ENCODE measurements at places on chromosomes 5 and 9.
A peak's percentile ranks its signal among the peaks of the same experiment; 100 is the strongest.

DNA sequence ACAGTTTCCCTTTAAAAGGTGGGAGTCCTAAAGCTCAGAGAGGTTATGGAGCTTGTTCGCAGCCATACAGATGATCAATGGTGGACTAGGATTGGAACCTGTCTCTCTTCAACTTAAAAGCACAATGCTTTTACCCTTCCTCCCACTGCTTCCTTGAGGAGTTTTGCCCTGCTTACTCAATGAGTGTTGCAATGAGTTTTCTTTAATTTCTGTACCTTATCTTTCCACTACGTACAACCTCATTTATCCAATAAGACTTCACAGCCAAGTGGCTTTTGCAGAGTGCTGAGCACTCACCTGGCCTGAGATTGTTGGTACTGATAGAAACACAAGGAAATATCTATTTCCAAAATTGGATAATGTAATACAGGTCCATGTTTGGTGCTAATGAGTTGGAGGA, 64.7 kb upstream of the ANKRD55 start:
- no peak for DNase-seq

DNA sequence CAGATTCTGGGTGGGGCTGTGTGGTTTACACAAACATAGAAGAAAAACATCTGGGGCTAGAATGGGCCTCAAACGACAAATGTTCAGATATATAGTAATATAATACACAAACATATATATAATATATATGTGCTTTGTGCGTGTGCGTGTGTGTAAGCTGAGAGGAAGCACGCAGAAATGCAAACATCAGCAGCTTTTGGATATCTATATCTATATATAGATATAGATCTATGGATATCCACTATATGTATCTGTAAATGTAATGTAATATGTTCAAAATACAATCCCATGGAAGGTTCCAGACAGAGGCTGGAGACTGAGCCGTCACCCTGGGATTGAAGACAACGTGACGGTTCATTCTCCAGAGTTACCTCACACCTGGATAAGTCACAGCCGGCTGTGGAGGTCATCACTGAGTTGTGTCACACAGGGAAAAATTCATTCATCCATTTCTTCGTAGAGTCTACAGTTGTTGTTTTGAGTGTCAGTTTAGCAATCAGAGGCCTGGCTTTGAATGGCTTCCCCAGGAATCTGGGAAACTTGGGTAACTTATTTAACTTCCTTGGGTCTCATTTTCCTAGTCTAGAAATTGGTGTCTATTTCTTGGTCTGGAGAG, 123.0 kb upstream of the CPEB4 start:
- DNase-seq: no peak

DNA sequence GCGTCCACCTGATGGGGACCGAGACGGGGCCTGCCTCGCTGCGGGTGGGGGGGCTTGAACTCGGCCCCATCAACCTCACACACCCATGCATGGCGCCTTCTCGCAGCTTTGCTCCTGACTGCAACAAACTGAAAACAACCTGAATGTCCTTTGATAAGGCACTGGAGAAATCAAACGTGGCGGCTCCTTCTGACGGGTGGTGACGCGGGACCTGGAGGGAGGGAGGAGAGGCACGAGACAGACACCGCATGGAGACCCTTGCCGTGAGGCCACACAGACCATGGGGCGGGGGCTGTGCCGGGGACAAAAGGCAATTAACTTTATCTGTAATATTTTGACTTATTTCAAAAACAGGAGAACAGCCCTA, 48.6 kb downstream of the NACC2 start:
- DNase-seq: no peak

DNA sequence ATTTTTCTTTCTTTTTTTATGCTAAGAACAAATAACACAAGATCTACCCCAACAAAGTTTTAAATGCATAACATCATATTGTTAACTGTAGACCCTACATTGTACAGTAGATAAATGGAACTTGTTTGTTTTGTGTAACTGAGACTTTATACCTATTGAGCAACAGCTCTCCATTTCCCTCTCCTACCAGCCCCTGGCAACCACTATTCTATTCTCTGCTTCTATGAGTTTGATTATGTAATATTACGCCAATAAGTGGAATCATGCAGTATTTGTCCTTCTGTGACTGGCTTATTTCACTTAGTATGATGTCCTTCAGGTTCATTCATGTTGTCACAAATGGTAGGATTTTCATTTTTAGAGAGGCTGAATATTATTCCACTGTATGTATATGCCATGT, 308.2 kb upstream of the PRR16 start:
- DNase-seq: no peak

- DNase-seq: no peak
Observed at GRCh38 chr9:112784020-112784785, 33.6 kb downstream of the SNX30 start.

GRCh38 chr5:83914199-83914598, 193.5 kb upstream of the HAPLN1 start:
- DNase-seq: no peak

GRCh38 chr9:82363198-82363597, 374.6 kb downstream of the SPATA31D1 start:
- DNase-seq: no peak

GRCh38 chr5:38023799-38024198, 184.0 kb upstream of the GDNF start:
- no peak for DNase-seq

- DNase-seq: no peak
Observed at GRCh38 chr9:87886933-87887505, 4.3 kb downstream of the SPATA31E1 start.

- DNase-seq: no peak
Observed at GRCh38 chr9:69470186-69470977, 145.4 kb downstream of the ENTREP1 start.

DNA sequence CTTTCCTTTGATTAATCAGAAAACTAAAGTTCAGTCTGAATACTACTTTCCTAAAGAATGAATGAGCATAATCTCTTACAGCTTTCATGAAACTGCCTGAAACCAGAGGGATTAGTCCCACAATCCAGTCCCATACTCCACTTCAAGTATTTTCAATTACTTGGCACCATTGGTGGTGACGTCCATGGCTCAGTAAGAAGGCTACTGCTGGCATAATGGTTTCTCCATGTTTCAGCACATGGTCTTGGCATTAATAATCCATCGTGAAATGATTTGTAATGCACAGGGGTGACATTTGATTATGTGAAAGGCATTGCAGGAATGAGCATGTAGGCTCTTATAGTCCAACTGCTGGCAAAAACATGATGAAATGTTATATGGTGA, 23.4 kb downstream of the LIX1 start:
- DNase-seq: no peak

- no peak for DNase-seq
Observed at GRCh38 chr5:113050721-113051382, 74.3 kb downstream of the DCP2 start.

- peak; percentile 73 for DNase-seq
Observed at GRCh38 chr5:149834246-149834855, 104.2 kb downstream of the PPARGC1B start.

DNA sequence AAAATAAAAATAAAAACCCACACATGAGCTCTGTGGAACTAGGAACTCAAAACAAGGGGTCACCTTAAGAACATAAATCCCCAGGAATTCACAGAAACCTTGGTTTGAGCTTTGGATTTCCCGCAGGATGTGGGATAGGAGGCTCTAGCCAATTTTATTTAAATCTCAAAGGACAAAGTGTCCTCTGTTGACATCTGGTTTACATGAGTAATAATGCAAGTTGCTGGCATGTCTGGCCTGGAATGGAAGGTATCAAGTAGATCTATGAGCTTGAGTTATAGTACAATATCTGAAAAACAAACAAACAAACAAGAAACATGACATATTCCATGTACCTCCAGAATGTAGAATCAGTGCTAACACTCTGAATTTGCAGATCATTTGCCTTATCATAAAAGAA, 94.2 kb upstream of the SLIT3 start:
- no peak for DNase-seq

DNA sequence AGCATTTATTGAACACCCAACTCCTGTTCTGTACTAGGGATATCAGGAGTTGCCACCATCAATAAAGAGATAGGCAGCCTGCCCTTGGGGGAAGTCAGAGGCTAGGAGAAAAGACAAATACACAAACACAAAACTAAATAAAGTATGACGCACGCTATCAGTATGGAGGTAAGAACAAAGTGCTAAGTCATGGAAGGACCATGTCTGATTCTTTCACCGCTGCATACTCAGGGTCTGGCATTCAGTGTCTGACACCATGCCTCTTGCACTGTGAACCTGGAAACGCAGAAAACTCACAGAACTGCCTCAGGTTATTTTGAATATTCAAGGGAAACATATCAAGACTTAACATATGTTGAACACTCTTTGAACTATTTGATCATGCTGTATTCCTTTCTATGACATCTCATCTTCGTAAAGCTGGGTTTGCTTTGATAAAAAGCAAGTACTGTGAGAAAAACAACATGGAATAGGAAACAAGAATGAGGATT, 65.3 kb downstream of the ADAMTSL1 start:
- no peak for DNase-seq

- no peak for DNase-seq
Observed at GRCh38 chr5:79050498-79050897, 19.0 kb downstream of the DMGDH start.

- no peak for DNase-seq
Observed at GRCh38 chr9:122392714-122393113, 21.9 kb downstream of the PTGS1 start.

DNA sequence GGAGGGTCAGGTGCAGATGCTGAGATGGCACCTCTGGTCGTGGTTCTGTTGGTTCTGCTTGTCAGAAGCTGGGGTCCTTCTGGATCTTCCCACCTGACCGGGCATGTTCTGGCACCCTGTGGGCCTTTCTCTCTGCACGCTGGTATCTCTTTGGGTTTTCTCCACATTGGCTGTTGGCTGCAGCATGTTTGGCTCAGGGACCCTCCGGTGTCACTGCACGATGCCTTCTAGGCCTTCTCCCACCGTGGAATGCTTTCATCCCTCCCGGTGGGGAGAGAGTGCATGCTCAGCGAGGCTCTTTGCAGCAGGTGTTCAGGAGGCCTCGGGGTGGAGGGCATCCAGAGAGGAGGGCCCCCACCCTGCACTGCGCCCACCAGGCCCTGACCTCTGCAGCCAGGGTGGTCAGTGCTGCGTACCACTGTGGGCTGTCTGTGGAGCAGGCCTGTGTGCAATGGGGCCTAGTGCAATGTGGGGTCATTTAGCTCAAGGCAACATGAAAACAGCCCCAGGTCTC, 119.4 kb downstream of the WNK2 start:
- peak; percentile 22 for DNase-seq

GRCh38 chr5:139215107-139215975, 17.2 kb upstream of the SIL1 start:
- no peak for DNase-seq

GRCh38 chr5:135448071-135448739, 1.1 kb upstream of the DCANP1 start:
- DNase-seq: no peak

- peak; percentile 42 for DNase-seq
Observed at GRCh38 chr9:36486329-36486932, 86.3 kb upstream of the MELK start.

Data from D341Med (cell line).